Activated gamma-delta T cell treated with Interleukin-2 at 50 U/mL for 16 hours (primary cell): ENCODE measurements at places on chromosomes 7 and 10.

DNA sequence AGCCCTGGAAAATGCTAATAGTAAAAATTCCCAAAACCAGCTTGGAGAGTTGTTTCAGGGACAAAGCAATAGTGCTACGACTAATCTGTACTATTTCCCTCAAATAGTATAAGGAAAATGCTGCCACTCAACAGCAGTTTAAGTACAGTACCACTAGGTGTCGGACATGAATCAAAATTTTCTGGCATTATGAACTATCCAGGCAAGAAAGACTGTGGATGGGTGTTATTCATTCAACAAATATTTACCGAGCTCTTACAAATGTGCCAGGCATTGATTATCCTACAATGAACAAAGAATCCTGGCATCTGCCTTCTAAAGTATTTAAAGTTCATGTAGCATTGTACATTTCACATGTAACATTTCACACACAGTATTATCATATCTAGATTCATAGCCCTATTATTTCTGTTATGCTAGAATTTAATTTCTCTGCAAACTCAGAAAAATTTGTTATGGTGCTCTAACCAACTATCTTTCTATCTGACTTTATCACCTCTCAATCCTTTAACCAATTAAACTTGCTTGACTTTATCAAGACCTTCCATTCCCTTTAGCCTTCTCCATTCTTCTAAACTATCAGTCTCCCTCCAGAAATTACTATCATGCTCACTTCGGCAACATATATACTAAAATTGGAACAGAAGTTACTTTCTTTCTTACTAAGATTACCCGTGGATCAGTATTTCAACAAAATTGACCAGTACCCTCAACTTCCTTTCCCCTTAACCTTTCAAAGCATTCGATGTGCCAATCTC is 80.6 kb downstream of the ARHGAP21 start:
- no peak for DNase-seq

GRCh38 chr7:13803134-13803533 is 186.3 kb downstream of the ETV1 start:
- no peak for DNase-seq

- DNase-seq, result no peak
Measured at GRCh38 chr7:158572000-158572828, 15.4 kb downstream of the PTPRN2 start.

DNA sequence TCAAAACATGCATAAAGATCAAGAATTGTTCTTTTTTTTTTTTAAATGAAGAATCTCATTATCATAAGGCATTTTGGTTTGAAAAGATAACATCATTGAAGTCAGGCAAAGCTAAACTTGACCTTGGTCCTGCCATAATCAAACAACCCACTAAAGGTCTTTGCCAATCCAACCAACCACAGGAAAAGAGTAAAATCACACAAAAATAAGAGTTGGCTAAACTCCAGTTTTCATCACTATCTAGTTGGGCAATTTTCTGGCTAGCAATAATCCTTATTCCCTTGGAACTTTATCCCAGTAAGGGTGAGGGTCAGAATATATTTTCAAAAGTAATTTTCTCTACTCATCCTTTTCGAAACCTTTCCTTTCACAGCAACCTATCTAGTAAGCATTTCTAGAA is 62.4 kb downstream of the HIBADH start:
- no peak for DNase-seq

GRCh38 chr7:43584195-43584586 is 1.3 kb downstream of the STK17A start:
- DNase-seq, result no peak

DNA sequence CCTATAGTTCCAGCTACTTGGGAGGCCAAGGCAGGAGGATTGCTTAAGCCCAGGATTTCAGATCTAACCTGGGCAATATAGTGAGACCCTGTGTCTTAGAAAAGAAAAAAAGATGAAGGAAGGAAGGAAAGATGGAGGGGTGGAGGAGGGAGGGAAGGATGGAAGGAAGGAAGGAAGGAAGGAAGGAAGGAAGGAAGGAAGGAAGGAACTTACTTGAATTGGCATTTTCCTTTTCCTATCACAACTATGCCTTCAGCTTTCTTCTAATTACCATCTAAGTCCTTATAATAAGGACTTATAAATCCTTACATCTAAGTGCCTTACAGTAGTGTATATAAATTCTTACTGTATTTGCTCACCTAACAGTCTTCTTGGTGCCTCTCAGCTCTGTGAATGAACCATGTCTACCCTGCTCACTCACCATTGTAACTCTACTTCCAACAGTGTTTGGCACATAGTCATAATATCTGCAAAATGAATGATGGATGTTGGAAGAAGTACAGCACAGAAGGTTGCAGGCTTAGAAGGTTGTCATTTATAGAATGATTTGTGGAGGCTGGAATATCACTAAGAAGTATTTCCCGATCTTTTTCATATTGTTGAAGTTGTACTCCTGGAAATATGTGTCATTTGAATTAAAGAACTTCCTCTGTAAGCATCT is 125.5 kb downstream of the KIAA1217 start:
- no peak for DNase-seq
